ENCODE measurements at places on chromosomes 2 and 18.
A peak's percentile ranks its signal among the peaks of the same experiment; 100 is the strongest.

DNA sequence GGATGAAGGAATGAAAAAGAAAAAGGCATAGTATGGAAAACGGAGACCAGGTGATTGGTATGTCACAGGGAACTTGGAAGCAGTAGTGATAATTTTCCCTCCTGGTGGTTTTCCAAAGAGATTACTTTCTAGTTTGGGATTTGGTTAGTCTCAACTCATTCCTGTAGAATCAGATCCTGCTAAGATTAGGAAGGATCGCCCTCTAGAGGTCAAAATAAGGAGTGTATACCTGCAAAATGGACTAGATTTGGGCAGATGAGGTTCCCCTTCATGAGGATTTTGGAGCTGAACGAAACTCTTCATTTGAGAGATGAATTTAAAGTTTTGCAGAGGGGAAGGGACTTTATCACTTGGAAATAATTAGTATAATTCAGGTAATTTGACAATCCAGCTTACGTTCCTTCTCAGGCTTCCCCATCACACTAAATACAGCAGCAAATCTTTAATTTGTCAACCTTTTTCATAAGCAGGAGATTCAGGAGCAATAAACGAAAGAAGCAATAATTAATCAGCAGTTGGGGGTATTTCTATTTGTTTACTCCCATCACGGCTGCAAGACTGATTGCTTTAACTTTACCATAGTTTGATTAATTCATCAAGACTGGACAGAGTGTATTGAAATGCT lies 65.2 kb downstream of the CCDC195 start:
- DNase-seq: peak; percentile 63

GRCh38 chr18:1294229-1294628 lies 389.6 kb downstream of the ADCYAP1 start:
- DNase-seq: no peak

GRCh38 chr2:208066016-208066415 lies 40.7 kb upstream of the PLEKHM3 start:
- no peak for DNase-seq

DNA sequence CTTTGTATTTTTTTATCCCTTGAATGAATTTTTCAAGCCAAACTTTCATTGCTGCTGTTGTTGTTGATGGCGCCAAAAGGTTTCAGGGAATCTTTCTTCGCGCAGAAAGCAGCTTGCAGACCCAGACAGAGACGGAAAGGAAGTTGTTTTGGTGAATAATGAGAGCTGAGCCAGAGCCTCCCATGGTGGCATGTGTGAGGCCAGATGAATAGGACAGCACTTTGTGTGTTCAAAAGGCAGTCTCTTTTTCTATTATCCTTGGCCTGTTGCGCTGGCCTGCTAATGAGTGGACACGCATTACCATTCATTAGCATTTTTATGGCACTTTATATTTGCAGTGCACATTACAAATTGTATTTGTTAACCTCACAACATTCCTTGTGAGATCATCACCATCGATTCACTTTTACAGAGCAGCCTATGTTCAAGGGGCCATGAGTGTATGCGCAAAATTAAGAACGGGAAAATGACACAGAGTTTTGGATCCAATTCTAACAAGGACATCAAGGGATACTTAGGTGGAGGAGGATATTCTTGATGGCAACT lies 754.7 kb downstream of the BCL11A start:
- no peak for DNase-seq

- DNase-seq: no peak
Observed at GRCh38 chr2:168515502-168515901, 59.4 kb downstream of the CERS6 start.

DNA sequence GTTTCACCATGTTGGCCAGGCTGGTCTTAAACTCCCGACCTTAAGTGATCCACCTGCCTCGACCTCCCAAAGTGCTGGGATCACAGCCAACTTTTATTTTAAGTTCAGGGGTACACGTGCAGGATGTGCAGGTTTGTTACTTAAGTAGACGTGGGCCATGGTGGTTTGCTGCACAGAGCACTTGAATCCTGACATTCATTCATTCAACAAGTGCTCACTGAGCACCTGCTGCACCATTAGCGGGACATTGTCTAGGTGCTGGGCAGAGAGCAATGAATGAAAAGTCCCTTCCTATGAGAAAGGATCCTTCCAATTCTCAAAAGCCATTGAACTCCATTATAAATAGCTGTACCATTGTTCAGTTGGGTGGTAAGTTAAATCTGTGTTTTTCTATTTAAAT lies 31.0 kb downstream of the TGFA start:
- no peak for DNase-seq

- peak; percentile 34 for DNase-seq
Observed at GRCh38 chr2:179020156-179020750, 29.7 kb downstream of the CCDC141 start.

DNA sequence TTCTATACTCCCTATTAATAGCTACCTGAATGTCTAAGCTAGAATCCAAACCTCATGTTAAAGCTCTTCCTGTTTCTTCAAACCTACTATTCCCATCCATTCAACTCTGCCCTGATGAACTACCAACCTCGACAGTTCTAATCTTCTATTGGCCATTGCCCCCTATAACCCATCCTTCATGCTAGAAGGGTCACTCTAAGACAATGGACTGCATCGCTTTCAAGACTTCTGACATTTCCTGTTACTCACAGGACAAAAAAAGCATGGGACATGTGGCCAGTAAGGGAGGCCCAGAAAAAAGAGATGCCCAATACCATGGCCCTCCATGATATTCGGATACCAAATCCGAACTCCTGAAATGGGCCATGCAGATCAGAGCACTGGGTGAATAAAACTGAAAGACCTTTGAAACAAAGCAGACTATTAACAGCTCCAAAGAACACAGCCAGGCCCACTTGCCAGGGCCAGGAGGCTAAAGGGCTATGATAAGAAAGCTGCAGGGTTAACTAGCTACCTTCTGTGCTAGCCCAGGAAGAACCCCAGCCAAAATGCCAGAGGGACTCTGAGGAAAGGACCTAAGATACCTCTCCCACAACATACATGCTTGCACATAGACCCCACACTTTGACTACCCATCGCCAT lies 4.5 kb downstream of the B4GALT6 start:
- no peak for DNase-seq

DNA sequence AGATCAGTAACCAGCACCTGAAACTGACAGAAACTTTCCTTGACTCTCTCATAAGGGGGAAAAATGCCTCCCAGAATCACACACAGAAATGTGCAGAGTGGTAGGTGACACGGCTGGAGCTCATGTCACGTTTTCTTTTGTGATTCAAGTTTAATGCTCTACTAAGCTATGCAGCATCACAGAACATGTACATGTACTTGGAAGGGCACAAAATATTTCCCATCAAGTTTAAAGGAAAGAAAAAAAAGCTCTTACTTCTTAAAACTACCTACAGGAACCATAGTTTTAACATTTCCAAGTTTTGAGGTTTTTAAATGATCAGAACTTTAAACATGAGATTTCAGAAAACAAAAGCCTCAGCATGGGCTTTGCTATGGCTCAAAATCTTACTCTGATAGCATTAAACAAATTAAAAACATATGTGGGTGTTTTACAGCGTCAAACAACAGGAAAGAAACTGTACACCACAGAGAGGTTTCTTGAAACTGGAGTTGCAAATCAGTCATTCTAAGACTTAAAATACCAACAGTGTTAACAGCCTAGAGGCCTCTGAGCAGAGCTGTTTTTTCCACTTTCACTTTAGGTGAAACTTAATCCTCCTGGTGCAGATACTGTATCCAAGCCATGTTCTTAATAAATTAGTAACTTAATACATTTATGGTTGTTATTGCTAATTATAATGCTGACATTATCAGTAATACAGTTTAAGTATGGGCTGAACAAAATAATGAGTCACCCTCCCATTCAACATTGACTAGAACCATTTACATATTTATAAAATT lies 30.1 kb downstream of the MBP start:
- DNase-seq: peak; percentile 71

DNA sequence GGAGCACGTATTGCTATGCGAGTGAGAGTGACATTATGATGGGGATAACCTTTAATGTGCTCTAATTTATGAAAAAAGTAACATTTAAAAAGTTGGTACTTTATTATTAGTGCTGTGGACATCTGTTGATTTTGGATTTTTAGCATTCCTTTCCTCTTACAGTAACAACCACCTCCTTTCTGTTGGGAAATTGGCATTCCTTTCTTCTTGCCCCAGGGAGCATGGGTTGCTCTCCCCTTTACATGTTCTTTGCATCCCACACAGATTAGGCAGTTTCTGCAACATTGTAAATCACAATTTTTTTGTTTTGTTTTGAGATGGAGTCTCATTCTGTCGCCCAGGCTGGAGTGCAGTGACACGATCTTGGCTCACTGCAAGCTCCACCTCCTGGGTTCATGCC lies 300.2 kb downstream of the LPIN1 start:
- no peak for DNase-seq

GRCh38 chr2:239269173-239269885 lies 131.5 kb downstream of the HDAC4 start:
- DNase-seq: no peak

DNA sequence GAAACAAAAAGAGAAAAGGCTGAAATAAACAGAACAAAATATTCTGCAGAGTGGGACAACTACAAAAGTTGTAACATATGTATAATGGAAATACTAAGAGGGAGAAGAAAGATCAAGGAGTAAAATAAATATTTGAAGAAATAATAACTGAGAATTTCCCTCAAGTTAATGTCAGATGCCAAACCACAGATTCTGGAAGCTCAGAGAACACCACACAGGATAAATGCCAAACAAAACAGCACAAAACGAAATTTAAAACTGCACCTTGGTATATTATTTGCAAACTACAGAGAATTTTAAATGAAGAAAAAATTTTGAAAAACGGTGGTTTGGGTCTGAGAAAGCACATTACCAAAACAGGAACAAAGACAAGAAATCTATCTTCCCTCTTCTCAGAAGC lies 1588.9 kb upstream of the TMEFF2 start:
- no peak for DNase-seq

DNA sequence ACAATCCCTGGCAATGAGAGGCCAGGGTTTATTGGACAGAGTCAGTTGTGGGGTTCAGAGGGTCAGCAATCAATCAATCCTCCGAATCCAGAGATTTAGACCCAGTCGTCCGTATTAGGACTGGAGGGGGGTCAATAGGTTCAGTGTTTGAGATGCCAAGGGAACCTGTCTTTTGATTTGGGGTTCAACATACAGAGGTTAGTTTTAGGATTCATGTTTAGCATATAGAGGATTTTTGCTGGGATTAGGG lies 292 bp downstream of the GMPPA start:
- DNase-seq: no peak

DNA sequence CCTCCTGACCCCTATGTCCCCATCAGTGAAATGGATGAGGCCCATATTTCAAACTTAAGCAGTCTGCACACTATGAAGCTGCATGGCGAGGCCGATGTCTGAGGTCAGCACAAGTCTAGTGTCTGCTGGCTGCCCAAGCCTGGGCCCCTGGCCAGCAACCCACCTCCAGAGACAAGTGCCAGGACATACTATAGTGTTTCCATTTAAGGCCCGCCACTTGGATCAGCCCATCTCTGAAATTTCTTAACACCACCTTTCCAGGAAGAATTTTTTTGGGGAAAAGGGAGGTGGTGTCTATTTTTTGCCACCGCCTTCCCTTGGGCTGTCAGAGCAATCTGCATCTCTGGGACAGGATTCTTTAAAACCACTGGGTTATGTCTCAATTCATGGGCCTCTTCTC lies 1.8 kb downstream of the ACVR1 start:
- DNase-seq: no peak

GRCh38 chr2:29596584-29596983 lies 324.8 kb downstream of the ALK start:
- no peak for DNase-seq

- no peak for DNase-seq
Observed at GRCh38 chr2:21392649-21393048, 268.9 kb downstream of the TDRD15 start.

DNA sequence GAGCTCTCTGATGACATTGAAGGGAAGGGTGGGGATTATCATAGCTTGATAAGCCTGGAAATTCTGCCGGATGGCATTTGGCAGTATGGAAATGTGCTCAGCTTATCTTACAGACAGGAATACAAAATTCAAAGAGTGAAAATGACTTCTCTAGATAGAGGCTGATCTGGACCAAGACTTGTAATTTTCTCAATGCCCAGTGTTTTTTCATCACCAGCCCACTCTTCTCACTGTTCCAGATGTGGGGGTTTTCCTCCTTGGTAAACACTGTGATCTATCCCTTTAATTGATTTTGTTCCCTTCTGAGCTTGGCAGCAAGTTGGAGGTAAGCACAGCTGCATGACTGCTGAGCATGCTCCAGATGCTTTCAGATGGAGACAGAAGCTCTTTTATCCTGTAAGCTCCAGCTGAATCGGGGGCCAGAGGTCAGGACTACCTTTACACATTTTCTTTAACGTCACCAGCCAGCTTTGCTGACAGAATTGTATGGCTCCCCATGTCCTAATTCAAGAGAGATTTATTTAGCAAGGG lies 287.4 kb upstream of the TCF4 start:
- no peak for DNase-seq

DNA sequence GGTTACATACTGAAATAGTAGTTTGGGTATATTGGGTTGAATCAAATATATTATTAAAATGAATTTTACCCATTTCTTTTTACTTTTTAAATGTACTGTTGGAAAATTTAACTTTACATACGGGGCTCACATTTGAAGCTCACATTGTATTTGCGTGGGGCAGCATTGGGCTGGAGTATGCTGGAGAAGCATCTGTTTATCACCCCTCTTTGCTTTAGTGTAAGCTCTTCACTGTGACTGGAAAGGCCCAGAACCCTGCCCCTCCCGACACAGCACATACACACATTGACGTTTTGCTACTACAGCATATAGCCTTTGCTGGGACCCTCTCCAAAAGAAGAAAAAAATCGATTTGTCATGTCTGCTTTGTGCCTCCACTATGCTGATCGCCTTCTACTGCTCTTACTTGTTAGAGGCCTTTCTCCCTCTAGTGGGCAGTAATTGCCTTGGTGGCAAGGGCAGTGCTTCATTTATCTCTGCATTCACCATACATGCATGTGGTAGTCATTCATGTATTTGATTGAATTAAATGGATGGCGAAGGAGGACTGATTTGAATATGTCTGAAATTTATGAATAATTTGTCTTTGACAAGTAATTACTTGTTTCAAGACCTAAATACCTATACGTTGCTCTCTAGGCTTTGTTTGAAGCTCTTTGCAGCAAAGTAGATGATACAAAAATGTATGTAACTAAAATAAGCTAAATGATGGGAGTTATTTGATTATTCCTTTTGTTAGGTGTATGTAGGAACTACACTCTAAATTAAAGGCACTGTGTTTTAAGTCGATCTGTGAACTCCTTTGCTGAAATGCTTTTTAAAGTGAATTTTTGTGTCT lies 37.4 kb downstream of the VAPA start:
- peak; percentile 28 for DNase-seq

GRCh38 chr2:111054791-111055691 lies 65.7 kb upstream of the BCL2L11 start:
- no peak for DNase-seq

DNA sequence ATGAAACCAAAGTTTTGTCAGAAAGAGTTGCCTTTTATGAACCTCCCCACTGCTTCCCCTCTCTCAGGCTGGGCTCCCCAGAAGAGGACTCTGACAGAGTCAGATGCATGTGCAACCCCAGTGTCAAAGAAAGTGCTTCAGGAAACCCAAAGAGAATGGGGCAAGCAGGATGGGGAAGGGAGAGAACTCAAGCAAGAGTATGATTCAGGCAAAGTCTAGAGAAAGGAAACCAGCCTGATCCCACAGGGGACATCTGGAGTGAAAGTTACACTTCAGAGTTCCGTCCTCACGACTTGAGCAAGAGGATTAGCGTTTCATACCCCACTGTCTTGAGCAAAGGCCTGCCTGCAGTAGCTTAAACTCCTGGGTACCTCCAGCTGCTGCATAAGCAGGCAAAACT lies 51.8 kb upstream of the EPC2 start:
- no peak for DNase-seq

GRCh38 chr2:118202707-118203303 lies 114.5 kb downstream of the INSIG2 start:
- peak; percentile 61 for DNase-seq
